ENCODE measurements at places on chromosomes 3 and 15.
A peak's percentile ranks its signal among the peaks of the same experiment; 100 is the strongest.

GRCh38 chr3:128623762-128624176, 26.8 kb downstream of the RPN1 start:
- peaks cover 7% of the 10 kb centered on the region for H3K4me1 ChIP-seq
- H3K27ac ChIP-seq: no peak overlapping the region
- DNase-seq: no peak
- H3K4me3 ChIP-seq: no peak overlapping the region

GRCh38 chr3:106403371-106404145, 534.7 kb upstream of the CBLB start:
- no peak overlapping the region for H3K4me3 ChIP-seq
- H3K27me3 ChIP-seq: no peaks in the 10 kb centered on the region
- no peaks in the 10 kb centered on the region for H3K36me3 ChIP-seq
- H3K4me1 ChIP-seq: no peaks in the 10 kb centered on the region
- no peak overlapping the region for H3K27ac ChIP-seq

GRCh38 chr3:98782824-98783500, 19.8 kb downstream of the ST3GAL6 start:
- no peak overlapping the region for H3K4me3 ChIP-seq
- no peaks in the 10 kb centered on the region for H3K36me3 ChIP-seq
- no peaks in the 10 kb centered on the region for H3K27me3 ChIP-seq

- peak; percentile 74 for DNase-seq
- H3K36me3 ChIP-seq: no peaks in the 10 kb centered on the region
- no peaks in the 10 kb centered on the region for H3K27me3 ChIP-seq
- H3K4me1 ChIP-seq: peaks cover 26% of the 10 kb centered on the region
- H3K27ac ChIP-seq: peak within 1 kb of the TSS; percentile 83
- peak within 1 kb of the TSS; percentile 97 for H3K4me3 ChIP-seq
These were observed at the start of gene PDE8A for GRCh38 chr15:84981711-84982300. Gene PDE8A, plus strand, starts transcription at chr15:84981856. Its CDS starts 307 bp downstream, at chr15:84982163.

GRCh38 chr3:154794814-154795445, 285.2 kb upstream of the MME start:
- H3K36me3 ChIP-seq: no peaks in the 10 kb centered on the region
- no peak overlapping the region for H3K27ac ChIP-seq
- H3K27me3 ChIP-seq: no peaks in the 10 kb centered on the region
- no peaks in the 10 kb centered on the region for H3K4me1 ChIP-seq
- H3K4me3 ChIP-seq: no peak overlapping the region

GRCh38 chr3:140216249-140216648, 281.3 kb downstream of the CLSTN2 start:
- no peaks in the 10 kb centered on the region for H3K36me3 ChIP-seq
- no peaks in the 10 kb centered on the region for H3K4me1 ChIP-seq
- DNase-seq: no peak

DNA sequence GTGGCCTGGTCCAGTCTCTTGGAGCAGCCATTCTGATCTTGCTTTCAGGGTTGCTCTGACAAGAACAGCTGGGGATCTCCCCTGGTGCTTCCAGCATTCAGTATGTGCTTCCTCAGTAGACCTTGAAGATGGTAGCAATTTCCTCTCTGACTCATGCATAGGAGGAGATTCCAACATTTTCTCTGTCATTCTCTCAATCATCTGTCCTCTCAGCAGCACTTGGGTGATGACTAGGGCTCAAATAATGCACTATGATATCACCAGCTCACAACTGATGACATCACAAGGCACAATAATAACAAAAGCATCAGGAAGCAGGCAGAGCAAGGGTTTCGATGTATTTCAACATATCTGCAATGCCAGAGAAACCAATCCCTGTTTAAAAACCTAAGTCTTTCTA, 52.7 kb downstream of the NFKBIZ start:
- H3K4me3 ChIP-seq: no peak overlapping the region
- no peaks in the 10 kb centered on the region for H3K27me3 ChIP-seq
- H3K36me3 ChIP-seq: no peaks in the 10 kb centered on the region
- H3K27ac ChIP-seq: no peak overlapping the region
- no peaks in the 10 kb centered on the region for H3K4me1 ChIP-seq
- DNase-seq: no peak

DNA sequence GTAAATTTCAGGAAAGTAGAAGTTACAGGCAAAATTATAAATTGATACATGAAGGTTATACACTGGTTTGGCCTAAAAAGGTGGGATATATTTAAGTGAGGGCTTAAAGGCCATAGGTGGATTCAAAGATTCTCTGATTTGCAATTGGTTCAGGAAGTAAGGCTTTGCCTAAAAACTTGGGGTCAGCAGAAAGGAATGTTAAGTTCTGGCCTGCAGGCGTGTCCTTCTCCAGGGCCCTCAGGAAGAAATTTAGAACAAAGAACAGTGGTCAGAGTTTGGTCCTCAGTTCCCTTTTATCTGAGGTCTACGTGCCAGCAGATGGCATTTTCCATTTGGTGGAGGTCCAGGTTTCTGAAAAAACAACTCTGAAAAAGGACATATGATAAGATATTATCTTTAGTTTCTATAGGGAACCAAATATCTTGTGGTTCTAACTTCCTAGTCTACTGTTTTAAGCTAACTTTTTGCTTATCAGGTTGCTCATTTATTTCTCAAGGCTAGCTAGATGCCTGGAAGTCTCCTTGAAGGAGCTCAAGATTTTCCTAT, 40.5 kb downstream of the SCN11A start:
- no peaks in the 10 kb centered on the region for H3K27me3 ChIP-seq
- H3K4me1 ChIP-seq: no peaks in the 10 kb centered on the region
- no peak overlapping the region for H3K27ac ChIP-seq
- no peaks in the 10 kb centered on the region for H3K36me3 ChIP-seq
- no peak overlapping the region for H3K4me3 ChIP-seq

GRCh38 chr3:32630266-32630665, 54.7 kb upstream of the CNOT10 start:
- no peaks in the 10 kb centered on the region for H3K36me3 ChIP-seq
- H3K4me1 ChIP-seq: no peaks in the 10 kb centered on the region
- H3K4me3 ChIP-seq: no peak overlapping the region
- no peaks in the 10 kb centered on the region for H3K27me3 ChIP-seq
- DNase-seq: no peak

GRCh38 chr3:61889259-61889658, 327.9 kb downstream of the PTPRG start:
- H3K4me1 ChIP-seq: no peaks in the 10 kb centered on the region
- H3K4me3 ChIP-seq: no peak overlapping the region
- no peak for DNase-seq
- no peaks in the 10 kb centered on the region for H3K36me3 ChIP-seq
- no peaks in the 10 kb centered on the region for H3K27me3 ChIP-seq
- H3K27ac ChIP-seq: no peak overlapping the region

DNA sequence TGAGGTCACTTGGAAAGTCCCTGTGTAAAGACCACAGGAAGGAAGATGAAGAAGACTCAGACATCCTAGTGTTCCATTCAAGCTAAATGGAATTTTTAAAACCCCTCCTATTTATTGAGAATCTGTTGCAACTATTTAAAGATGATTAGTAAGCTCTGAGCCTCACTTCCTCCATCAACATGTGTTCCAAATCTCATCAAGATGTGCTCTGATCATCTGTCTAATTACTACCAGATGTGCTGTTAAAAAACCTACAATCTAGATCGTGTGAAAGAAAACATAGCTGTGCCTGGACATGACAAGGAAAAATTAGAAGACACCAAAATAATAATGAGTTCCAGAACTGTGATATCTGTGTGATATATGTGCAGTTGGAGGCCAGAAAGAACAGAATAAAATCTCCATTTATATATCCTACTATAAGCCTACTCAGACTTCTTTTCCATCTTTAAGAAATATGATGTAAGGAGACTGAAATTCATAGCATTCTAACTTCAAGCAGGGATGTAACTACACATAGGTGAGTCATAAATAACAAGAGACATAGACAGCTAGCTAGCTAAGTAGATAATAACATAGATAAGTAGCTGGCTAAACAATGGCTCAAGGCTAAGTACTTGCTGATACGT, 7.8 kb downstream of the XPC start:
- no peak overlapping the region for H3K27ac ChIP-seq
- no peak for DNase-seq
- no peaks in the 10 kb centered on the region for H3K27me3 ChIP-seq
- peaks cover 70% of the 10 kb centered on the region for H3K36me3 ChIP-seq
- H3K4me3 ChIP-seq: no peak overlapping the region

DNA sequence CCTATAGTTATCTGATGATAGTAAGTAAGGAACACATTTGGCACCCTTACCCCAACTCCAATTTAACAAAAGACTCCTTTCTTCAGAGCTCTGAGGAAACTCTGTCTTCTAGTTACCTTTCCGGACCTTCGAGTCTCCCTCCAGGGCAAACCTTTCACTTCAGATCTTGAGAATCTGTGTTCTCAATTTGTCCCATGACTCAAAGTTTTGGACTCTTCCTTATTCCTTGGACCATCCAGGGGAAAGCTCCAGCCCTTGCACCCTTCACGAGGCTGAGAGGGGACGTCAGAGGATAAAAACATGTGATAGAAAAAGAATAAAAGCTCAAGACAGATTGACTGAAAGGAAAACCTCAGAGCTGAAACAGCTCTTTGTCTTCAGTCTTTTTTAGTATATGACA, 76.9 kb downstream of the CTNNB1 start:
- no peak for DNase-seq
- H3K4me1 ChIP-seq: no peaks in the 10 kb centered on the region
- no peak overlapping the region for H3K27ac ChIP-seq
- no peaks in the 10 kb centered on the region for H3K36me3 ChIP-seq
- H3K27me3 ChIP-seq: no peaks in the 10 kb centered on the region

DNA sequence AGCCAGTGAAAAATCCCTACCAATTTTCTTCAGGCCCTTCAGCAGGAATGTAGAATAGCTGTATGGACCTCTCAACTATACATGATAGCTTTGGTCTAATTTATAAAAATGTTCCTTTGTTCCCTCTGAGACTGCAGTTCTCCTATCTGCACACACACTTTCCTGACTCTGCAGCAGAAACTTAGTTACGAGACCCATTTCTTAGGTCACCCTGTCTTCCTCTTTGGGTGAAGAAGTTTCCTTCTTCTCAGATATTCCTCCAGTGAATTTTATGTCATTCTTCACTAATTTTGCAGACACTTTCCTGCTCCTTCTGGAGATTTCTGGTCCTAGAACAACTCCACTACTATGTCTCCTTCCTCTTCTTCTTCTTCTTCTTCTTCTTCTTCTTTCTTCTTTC, 42.6 kb downstream of the CD200R1L start:
- peaks cover 22% of the 10 kb centered on the region for H3K4me1 ChIP-seq
- no peak overlapping the region for H3K4me3 ChIP-seq
- no peaks in the 10 kb centered on the region for H3K36me3 ChIP-seq
- H3K27ac ChIP-seq: no peak overlapping the region
- DNase-seq: no peak

DNA sequence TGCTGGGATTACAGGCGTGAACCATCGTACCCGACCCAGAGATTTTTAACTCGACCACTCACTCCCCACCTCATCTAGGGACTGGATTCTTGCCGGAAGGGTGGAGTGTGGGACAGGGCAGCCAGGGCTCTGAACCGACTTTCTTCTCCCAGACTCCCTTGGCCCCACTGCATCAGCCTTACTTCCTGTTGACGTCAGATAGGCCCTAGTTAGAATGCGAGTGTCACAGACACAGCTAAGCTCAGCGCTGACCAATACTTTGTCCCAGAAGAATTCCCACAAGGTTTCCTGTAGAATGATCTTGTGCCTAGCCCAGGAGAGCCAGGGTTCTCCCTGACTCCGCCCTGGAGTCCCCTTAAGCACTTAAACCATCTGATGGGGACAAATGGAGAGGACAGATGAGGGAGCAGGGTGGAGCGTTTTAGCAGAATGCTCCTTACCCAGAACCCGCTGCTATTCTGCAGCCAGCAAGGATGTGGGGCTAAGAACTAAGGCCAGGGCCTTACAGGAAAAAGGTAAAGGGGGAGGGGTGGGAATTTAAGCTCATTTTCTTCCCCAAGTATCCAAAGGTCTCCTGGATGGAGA, 5.8 kb upstream of the TUSC2 start:
- H3K27me3 ChIP-seq: no peaks in the 10 kb centered on the region
- peaks cover 30% of the 10 kb centered on the region for H3K36me3 ChIP-seq
- H3K4me1 ChIP-seq: peaks cover 45% of the 10 kb centered on the region
- peak overlapping the region; percentile 49 for H3K27ac ChIP-seq
- no peak overlapping the region for H3K4me3 ChIP-seq

GRCh38 chr15:31930967-31931366, 99.3 kb upstream of the CHRNA7 start:
- H3K27me3 ChIP-seq: no peaks in the 10 kb centered on the region
- H3K36me3 ChIP-seq: no peaks in the 10 kb centered on the region
- H3K4me1 ChIP-seq: no peaks in the 10 kb centered on the region
- H3K27ac ChIP-seq: no peak overlapping the region
- DNase-seq: no peak

- no peak overlapping the region for H3K4me3 ChIP-seq
- no peak overlapping the region for H3K27ac ChIP-seq
These were observed 36.0 kb downstream of the ITGB5 start for GRCh38 chr3:124851136-124851535.

DNA sequence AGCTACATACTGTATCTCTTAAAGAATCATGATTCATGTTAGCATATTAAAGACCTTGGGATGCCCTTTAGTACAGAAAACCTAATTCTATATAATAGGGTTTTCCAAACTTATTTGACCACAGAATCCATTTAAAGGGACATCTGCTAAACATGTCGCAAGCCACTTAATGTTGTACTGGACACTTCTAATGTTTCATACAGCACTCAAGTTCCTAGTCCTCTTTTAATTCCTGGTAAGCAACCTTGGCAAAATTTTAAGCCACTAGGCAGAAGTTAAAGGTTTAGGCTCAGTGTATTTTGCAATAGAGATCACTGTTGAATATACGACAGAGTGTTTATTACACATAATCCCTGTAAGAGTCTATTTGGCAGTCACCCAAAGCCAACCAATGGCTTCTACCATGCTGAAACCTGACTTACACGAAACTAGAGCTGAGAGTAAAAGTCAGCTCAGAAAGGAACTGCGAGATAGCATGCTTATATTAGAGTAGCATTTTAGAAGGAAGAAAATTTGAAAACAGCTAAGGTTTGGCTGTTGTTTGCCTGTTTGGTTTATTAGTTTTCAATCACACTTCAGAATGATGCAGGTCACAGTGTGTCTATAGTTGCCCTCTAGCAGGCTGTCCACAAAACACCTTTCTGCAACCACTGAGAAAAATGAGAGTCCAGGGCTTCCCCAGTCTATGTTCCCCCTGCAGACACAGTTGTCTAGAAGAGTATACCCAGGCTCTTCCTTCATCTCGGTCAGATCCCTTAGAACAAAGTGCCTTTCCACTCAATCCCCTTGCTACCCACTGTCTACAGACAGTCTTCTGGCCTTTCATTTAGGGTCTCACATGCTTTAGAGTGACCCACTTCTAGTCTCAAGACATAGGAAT, 104.4 kb downstream of the FMN1 start:
- no peak overlapping the region for H3K4me3 ChIP-seq
- no peak overlapping the region for H3K27ac ChIP-seq
- no peaks in the 10 kb centered on the region for H3K36me3 ChIP-seq
- DNase-seq: no peak

- no peaks in the 10 kb centered on the region for H3K36me3 ChIP-seq
- no peak overlapping the region for H3K4me3 ChIP-seq
- no peak for DNase-seq
- H3K27me3 ChIP-seq: no peaks in the 10 kb centered on the region
- H3K27ac ChIP-seq: no peak overlapping the region
These were observed 13.1 kb upstream of the UBP1 start for GRCh38 chr3:33453331-33453761.

All from CD8-positive, alpha-beta memory T cell (primary cell).